ENCODE measurements at places on chromosomes 12 and 14. TPM values are rescaled to one million over a fixed set of nuclear protein-coding genes. Genes with fewer than 3 reads are reported as not detected.

- no peak for DNase-seq
- no peak overlapping the region for H3K4me3 ChIP-seq
- no peaks in the 10 kb centered on the region for H3K36me3 ChIP-seq
- H3K27me3 ChIP-seq, result no peaks in the 10 kb centered on the region
These were observed 68.1 kb downstream of the FSCB start for GRCh38 chr14:44438936-44439335.

DNA sequence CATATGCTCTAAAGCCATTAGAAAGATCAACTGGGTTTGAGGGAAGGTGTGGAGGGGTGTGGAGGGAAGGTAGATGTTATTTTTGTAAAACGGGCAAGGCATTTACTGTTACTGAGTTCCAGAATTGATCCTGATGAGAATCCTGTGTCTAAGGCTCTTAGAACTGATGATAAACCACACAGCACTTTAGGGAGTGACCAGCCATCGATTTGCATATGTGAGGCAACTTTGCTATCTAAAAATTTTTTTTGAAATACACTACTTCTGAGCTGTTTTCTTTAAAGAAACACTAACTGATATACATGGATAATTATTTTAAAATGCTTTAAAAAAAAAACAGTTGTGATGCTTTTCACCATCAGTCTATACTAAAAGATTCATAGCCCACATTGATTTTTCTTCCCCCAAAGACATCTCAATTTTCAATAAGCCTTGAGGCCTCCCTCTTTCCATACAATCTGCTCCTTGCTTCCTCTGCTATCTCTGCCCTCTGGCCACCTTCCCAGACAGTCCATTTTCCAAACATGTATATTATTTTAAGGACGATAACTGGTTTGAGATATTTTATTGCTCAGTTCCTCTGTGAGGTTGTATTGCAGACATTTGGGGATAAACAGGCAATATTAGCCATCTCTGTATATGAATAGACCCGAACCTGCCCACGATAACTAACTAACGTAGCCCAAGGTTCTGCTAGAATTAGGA is 265.9 kb downstream of the EFCAB11 start:
- H3K27me3 ChIP-seq, result no peaks in the 10 kb centered on the region
- no peaks in the 10 kb centered on the region for H3K36me3 ChIP-seq
- no peak overlapping the region for H3K27ac ChIP-seq
- no peaks in the 10 kb centered on the region for H3K4me1 ChIP-seq

DNA sequence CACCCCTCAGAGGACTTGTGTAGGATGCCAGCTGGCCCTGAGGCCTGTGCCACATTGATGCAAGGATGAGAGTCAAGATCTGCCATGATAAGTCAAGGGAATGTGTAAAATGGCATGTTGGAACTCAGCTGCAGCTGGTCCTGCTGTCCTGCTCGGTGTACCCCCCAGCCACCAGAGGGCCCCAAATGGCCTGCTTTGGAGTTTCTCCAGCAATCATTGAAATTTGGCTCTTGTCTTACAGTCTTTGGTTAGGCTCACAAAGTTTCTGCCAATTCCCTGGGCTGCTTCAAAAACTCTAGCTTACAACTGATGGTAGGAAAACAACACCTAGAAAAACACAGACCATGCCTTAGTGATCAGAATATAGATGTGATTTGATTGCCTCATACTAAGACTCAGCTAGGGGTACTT is 76.8 kb downstream of the HSD17B6 start:
- no peak overlapping the region for H3K4me3 ChIP-seq
- H3K36me3 ChIP-seq, result no peaks in the 10 kb centered on the region
- H3K27me3 ChIP-seq, result no peaks in the 10 kb centered on the region
- peak; percentile 2 for DNase-seq
- no peak overlapping the region for H3K27ac ChIP-seq

- peaks cover 13% of the 10 kb centered on the region for H3K27me3 ChIP-seq
- H3K36me3 ChIP-seq, result no peaks in the 10 kb centered on the region
- no peak overlapping the region for H3K4me3 ChIP-seq
- H3K4me1 ChIP-seq, result no peaks in the 10 kb centered on the region
- no peak overlapping the region for H3K27ac ChIP-seq
These were observed 13.7 kb upstream of the TMEM106C start for GRCh38 chr12:47949441-47950341.

GRCh38 chr14:80213602-80214001 is 2.3 kb upstream of the DIO2 start:
- H3K36me3 ChIP-seq, result no peaks in the 10 kb centered on the region
- no peaks in the 10 kb centered on the region for H3K4me1 ChIP-seq
- H3K27ac ChIP-seq, result no peak overlapping the region
- H3K4me3 ChIP-seq, result no peak overlapping the region

- no peak for DNase-seq
These were observed 20.3 kb upstream of the LMNTD1 start for GRCh38 chr12:25573346-25573745.

- H3K36me3 ChIP-seq, result no peaks in the 10 kb centered on the region
- no peaks in the 10 kb centered on the region for H3K27me3 ChIP-seq
- H3K4me3 ChIP-seq, result no peak overlapping the region
- peak overlapping the region; percentile 74 for H3K27ac ChIP-seq
These were observed 13.9 kb upstream of the TCP11L2 start for GRCh38 chr12:106288494-106289195.

- H3K4me1 ChIP-seq, result peaks cover 3% of the 10 kb centered on the region
- H3K27me3 ChIP-seq, result no peaks in the 10 kb centered on the region
- H3K36me3 ChIP-seq, result no peaks in the 10 kb centered on the region
- H3K4me3 ChIP-seq, result peak overlapping the region; percentile 93
- H3K27ac ChIP-seq, result no peak overlapping the region
These were observed 656 bp upstream of the DTD2 start for GRCh38 chr14:31457665-31458659.

DNA sequence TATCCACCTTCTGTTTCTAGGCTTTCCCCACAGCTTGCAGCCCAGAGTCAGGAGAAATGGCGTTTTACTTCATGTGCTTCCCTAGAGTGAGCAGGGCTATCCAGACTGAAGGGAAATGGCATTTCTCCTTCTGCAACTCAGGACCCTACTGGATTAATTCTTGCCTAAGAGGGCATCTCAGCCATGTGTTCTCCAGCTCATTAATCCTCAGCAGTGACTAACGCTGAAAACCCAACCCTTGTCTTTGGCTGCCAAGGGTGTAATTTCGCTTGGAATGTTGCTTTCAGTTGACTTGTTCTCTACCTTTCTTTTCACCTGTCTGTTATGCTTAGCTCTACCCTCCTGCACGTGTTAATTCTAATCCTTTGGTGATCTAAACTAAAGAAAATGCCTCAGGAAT is 21.0 kb upstream of the EMP1 start:
- no peaks in the 10 kb centered on the region for H3K36me3 ChIP-seq
- peak overlapping the region; percentile 0 for H3K27ac ChIP-seq
- H3K4me1 ChIP-seq, result peaks cover 78% of the 10 kb centered on the region
- no peaks in the 10 kb centered on the region for H3K27me3 ChIP-seq
- DNase-seq, result peak; percentile 70

GRCh38 chr12:124698998-124699305 is 131.5 kb upstream of the NCOR2 start:
- H3K4me3 ChIP-seq, result no peak overlapping the region
- peaks cover 41% of the 10 kb centered on the region for H3K4me1 ChIP-seq
- H3K27ac ChIP-seq, result peak overlapping the region; percentile 67
- no peaks in the 10 kb centered on the region for H3K36me3 ChIP-seq
- no peaks in the 10 kb centered on the region for H3K27me3 ChIP-seq

DNA sequence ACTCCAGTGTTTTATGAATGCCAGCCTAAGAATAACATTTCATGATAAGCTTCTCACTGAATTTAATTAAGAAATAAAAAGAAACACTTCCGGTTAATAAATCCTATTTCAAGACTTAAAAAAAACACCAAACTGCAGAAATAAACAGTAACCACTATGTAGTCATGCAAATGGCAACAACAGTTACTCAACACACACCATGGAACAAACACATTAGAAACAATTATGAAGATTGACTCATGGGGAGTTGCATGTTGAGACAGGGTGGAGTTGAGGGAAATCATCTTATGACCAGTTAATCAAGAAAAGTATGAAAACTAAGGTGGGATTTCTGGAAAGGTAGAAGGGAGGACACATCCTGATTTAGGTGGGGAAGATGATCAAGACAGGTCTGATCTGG is 52.7 kb downstream of the PLBD1 start:
- no peak for DNase-seq
- H3K36me3 ChIP-seq, result no peaks in the 10 kb centered on the region
- no peak overlapping the region for H3K27ac ChIP-seq
- no peak overlapping the region for H3K4me3 ChIP-seq
- H3K27me3 ChIP-seq, result no peaks in the 10 kb centered on the region

DNA sequence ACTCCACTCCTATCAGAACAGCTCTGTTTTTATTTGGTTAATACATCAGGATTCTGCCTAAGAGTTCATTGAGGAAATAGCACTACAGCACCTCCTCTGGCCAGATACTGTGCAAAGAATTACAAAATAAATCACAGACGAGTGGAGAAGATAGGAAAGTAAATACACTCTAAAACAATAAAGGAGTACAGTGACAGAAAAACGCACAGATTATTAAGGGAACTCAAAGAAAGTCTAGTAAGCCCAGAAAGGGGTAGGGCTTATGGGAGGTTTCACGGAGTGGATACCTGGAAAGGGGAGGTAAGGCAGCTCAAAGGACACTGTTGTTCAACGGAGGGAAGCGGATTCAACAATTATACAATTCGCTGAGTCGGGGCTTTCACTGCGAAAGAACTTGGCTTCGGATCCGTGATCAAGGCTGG is 5.5 kb downstream of the OR10AD1 start:
- H3K36me3 ChIP-seq, result no peaks in the 10 kb centered on the region
- peaks cover 12% of the 10 kb centered on the region for H3K4me1 ChIP-seq
- peaks cover 13% of the 10 kb centered on the region for H3K27me3 ChIP-seq

- peaks cover 4% of the 10 kb centered on the region for H3K4me1 ChIP-seq
- no peaks in the 10 kb centered on the region for H3K36me3 ChIP-seq
- DNase-seq, result no peak
- H3K27me3 ChIP-seq, result peaks cover 3% of the 10 kb centered on the region
- no peak overlapping the region for H3K27ac ChIP-seq
These were observed 28.2 kb downstream of the RPGRIP1 start for GRCh38 chr14:21308132-21308478.

DNA sequence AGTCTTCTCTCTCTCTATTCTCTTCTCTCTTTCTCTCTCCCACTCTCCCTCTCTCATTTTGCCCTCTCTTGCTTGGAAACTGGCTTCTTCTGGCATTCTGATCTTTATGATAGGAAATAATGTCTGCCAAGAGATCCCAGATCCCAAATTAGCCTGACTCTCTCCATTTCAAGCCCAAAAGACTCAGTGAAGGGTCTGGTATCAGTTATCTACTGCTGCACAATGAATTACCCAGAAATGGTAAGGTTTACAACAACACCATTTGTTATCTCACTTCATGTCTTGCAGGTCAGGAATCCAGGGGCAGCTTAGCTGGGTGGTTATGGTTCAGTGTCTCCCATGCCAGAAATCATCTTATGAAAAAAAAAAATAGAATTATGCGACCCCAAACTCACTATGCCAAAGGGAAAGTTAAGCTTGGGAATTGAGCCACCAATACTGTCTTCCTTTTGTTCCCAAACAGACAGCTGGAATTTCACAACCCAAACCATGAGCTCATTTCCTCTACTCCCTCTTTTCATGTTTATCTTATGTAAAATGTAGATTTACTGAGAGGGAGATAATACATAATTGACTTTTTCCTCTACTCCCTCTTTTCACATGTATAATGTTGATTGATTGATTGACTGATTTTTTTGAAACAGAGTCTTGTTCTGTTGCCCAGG is 67.8 kb upstream of the FICD start:
- no peak overlapping the region for H3K4me3 ChIP-seq
- H3K27ac ChIP-seq, result no peak overlapping the region
- no peaks in the 10 kb centered on the region for H3K36me3 ChIP-seq

GRCh38 chr14:36304895-36305294 is 15.5 kb downstream of the MBIP start:
- H3K27ac ChIP-seq, result no peak overlapping the region
- DNase-seq, result no peak
- peaks cover 18% of the 10 kb centered on the region for H3K36me3 ChIP-seq
- no peak overlapping the region for H3K4me3 ChIP-seq
- no peaks in the 10 kb centered on the region for H3K27me3 ChIP-seq
- no peaks in the 10 kb centered on the region for H3K4me1 ChIP-seq

GRCh38 chr12:60752589-60752988 is 1156.8 kb downstream of the SLC16A7 start:
- no peaks in the 10 kb centered on the region for H3K27me3 ChIP-seq
- no peaks in the 10 kb centered on the region for H3K4me1 ChIP-seq
- no peak overlapping the region for H3K4me3 ChIP-seq
- no peak overlapping the region for H3K27ac ChIP-seq

GRCh38 chr14:94761997-94762377 is 7.9 kb downstream of the GSC start:
- peaks cover 52% of the 10 kb centered on the region for H3K27me3 ChIP-seq
- H3K36me3 ChIP-seq, result no peaks in the 10 kb centered on the region
- H3K27ac ChIP-seq, result no peak overlapping the region
- no peak for DNase-seq
- no peaks in the 10 kb centered on the region for H3K4me1 ChIP-seq

Gene ANKS1B
- 3.0 TPM for total RNA-seq

Gene VIPAS39
- 24.0 TPM for total RNA-seq

Gene RNF212B
- total RNA-seq, result not detected

Gene CDCA3
- total RNA-seq, result 2.3 TPM

Gene PSMC6
- total RNA-seq, result 70.0 TPM

Gene CPM
- 2.7 TPM for total RNA-seq

Gene MNAT1
- 46.9 TPM for total RNA-seq

Gene INSM2
- not detected for total RNA-seq

Gene SLC6A13
- total RNA-seq, result 2.6 TPM

Gene MYL6
- total RNA-seq, result 2,485 TPM

Gene TMEM233
- not detected for total RNA-seq

Measured in astrocyte (in vitro differentiated cells and primary cell).